ENCODE measurements at places on chromosomes 1 and 21. TPM values are rescaled to one million over a fixed set of nuclear protein-coding genes. Genes with fewer than 3 reads are reported as not detected.

The SPRR2E gene
- not detected for total RNA-seq

The C1orf50 gene
- 4.0 TPM for total RNA-seq

The DDR2 gene
- 80.9 TPM for total RNA-seq

The CASZ1 gene
- 0.30 TPM for total RNA-seq

The CYP4X1 gene
- total RNA-seq, result not detected

The FCRL6 gene
- total RNA-seq, result not detected

The ACTA1 gene
- total RNA-seq, result not detected

The DPH5 gene
- 40.4 TPM for total RNA-seq

The NBPF6 gene
- not detected for total RNA-seq

The TP73 gene
- total RNA-seq, result not detected

The KIAA0040 gene
- total RNA-seq, result under 0.01 TPM

The CA14 gene
- not detected for total RNA-seq

The GPR161 gene
- 11.1 TPM for total RNA-seq

The TRIM58 gene
- total RNA-seq, result not detected

The C1orf185 gene
- total RNA-seq, result not detected

The NOS1AP gene
- 0.30 TPM for total RNA-seq

The SYT14 gene
- under 0.01 TPM for total RNA-seq

Measured in bronchus fibroblast of lung (primary cell).